ENCODE measurements at places on chromosomes 2 and 18. TPM values are rescaled to one million over a fixed set of nuclear protein-coding genes. Genes with fewer than 3 reads are reported as not detected.

The CPLX4 gene
- not detected for polyA plus RNA-seq

The SCTR gene
- not detected for polyA plus RNA-seq

The TOGARAM2 gene
- not detected for polyA plus RNA-seq

The PTMA gene
- 1,072 TPM for polyA plus RNA-seq

The MTERF4 gene
- 15.5 TPM for polyA plus RNA-seq

The MYO1B gene
- not detected for polyA plus RNA-seq

The TXNDC2 gene
- polyA plus RNA-seq = 0.10 TPM

The TM4SF20 gene
- not detected for polyA plus RNA-seq

The INHBB gene
- 0.08 TPM for polyA plus RNA-seq

The LYG1 gene
- polyA plus RNA-seq = 0.29 TPM

The CIB4 gene
- not detected for polyA plus RNA-seq

Measured in CD14-positive monocyte (primary cell).